ENCODE measurements at places on chromosomes 3 and 15.

- DNase-seq: peak; percentile 2
These were observed 28.9 kb downstream of the ARHGAP31 start for GRCh38 chr3:119322835-119323722.

DNA sequence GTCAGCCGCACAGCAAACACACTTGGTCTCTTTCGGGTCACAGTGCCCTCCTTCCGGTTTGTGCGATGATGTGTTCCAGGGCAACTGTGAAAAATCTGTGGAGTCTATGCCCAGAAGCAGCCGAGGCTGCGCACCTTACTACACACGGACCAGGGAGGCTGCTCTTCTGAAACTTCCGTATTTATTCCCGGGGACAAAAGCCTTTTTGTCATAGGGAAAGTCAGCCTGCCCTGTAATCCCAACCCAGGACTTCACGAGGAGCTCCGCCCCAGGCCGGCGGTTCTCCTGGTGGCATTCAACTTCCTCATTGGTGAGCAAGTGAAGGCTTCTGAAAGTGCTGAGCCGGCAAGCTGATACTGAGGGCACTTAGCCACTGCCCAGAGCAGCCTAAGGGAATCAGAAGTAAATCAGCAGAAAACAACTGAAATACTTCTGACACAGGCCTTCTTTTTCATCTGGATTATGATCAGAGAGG lies 126.5 kb downstream of the FMN1 start:
- DNase-seq: no peak

GRCh38 chr15:58115692-58116091 lies 22.5 kb upstream of the AQP9 start:
- DNase-seq: no peak

GRCh38 chr3:9552252-9552999 lies 1.2 kb downstream of the LHFPL4 start:
- DNase-seq: no peak

GRCh38 chr3:115098354-115099073 lies 48.6 kb downstream of the ZBTB20 start:
- DNase-seq: no peak

DNA sequence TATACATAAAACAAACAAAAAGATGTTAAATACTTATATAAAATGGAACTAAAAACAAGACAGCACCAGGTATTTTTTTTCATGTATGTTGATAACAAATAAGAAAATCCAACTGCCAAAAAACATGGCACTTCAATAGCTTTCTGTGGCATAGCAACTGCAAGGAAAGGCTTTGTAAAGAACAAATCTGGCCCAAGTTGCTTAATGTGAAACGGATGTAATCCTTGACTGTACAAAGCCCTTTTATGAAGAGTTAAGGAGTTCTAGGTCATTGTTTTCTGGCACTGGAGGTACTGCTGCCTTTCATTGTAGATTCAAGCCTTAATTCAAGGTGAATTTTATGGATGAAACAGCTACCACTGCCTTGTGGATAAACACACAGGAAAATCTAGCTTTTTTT lies 68.8 kb upstream of the SLC12A8 start:
- no peak for DNase-seq

GRCh38 chr3:166444336-166444735 lies 607.1 kb upstream of the BCHE start:
- no peak for DNase-seq

DNA sequence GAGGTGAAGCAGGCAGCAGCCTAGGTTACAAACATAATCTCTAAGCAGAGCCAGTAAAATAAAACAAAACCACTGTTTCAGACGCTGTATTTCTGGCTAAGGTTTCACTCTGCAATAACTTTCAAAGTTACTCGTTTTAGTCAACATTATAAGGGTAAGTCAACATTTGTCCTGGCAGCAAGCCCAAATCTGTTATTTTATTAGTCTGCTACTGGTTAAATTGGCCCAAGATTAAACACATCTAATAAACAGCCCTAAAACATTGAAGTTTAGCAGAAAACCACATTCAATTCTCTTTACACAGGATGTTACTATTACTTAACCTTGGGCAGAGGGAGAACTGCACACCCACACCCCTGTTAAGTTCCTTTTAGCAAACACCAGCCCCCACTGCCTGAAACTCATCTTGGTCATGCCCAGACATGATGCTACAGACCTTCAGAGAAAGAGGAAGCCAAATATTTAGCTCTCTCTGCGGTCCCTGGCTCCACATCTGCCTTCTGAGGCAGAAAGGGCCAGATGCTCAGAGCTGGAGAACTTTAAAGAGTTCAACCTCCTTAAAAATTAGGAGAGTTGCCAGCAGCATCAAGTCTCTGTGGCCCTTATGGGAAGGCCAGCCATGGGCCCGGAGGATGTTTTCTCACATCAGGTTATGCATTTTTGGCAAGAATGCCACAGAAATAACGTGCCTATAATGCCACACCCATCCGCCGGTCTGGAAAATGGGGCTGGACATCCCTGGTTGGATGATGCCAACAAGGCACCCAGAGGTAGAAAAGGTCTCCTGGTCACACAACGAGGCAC lies 17.9 kb downstream of the ARHGEF3 start:
- peak; percentile 63 for DNase-seq

DNA sequence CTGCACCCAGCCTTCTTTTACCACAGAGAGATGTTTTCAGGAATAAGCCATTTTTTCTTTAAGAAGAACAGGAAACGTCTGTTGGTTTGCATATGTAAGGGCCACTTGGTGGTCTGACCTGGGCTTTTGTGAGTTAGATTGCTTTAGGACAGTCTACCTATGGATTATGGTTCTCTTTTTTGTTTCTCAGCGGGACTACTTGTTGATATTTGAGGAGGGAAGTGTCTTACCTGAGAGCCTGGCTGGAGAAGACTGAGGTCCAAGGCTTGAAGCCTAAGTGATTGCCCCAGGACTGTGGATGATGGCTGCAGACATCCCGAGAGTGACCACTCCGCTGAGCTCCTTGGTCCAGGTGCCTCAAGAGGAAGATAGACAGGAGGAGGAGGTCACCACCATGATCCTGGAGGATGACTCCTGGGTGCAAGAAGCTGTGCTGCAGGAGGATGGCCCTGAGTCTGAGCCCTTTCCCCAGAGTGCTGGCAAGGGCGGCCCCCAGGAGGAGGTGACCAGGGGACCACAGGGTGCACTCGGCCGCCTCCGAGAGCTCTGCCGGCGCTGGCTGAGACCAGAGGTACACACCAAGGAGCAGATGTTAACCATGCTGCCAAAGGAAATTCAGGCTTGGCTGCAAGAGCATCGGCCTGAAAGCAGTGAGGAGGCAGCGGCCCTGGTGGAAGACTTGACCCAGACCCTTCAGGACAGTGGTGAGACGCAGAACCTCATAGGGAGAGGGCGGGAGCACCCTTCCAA lies 3.0 kb downstream of the ZSCAN2 start:
- DNase-seq: no peak

DNA sequence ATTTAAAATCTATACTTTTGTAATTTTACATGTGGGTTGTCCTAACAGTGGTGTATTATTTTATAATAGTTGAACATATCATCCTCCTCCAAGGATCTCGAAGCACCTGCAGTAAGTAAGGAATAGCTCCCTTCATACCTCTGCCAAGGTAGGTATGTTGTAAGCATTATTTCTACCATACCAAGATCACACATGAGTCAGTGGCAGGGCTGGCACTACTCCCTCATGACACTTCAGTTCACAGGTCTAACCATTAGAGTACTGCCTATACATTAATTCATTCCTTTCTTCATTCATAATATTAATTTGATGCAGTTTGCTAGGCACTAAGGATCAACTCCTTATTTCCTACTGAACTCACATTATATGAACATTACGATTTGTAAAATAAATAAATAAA lies 11.9 kb upstream of the LEKR1 start:
- no peak for DNase-seq

DNA sequence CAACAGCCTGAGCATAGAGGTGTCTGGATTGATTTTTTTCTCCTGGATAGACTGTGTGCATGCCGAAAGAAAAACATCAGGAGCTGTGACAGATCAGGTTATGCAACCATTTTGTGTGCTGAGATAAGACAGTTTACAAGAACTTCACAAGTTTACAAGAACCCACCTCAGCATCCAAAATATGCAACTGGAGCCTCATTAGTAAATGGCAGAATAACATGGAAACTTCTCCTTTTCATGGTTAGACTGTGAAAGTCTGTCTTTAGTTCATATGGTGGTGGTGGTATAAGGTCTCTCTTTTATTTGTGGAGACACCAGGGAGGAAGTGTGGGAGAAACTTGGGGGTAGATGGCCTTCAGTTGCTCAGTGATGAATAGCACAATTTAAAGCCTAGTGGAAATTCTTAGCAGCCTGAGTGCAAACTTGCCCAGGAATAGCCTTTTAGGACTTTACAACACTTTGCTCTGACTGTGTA lies 3.7 kb upstream of the ZNF609 start:
- DNase-seq: no peak

DNA sequence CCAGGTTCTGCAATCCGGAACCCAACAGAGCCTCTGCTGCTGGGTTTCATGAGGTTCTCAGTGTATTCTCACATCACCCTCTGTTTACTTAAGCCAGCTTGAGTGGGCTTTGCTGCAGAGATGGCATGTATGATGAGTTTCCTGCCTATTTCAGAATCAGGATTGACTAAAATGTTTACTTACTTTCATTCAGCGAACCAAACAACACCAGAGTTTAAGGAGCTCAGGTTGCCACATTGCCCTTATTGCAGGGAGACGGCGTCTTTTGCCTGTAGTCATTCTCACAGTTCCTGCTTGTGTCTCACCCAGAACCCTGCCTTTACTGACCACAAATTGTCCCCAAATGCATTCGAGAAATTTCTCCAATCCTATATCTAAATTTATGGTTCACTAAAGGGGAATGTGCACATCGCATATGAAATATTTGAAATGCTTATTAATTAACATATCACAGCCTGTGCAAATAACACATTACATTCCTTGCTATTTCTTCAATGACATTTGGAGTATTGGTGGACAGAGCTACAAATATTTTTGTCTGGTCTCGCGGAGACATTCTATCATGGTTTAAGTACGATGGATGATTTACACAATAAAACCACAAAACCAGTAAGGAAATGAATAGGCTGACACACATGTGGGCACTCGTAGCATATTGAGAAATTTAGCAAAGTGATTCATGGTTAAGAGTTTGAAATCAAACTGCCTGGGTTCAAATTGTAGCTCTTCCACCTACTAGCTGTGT lies 377.2 kb upstream of the CFAP20DC start:
- no peak for DNase-seq

DNA sequence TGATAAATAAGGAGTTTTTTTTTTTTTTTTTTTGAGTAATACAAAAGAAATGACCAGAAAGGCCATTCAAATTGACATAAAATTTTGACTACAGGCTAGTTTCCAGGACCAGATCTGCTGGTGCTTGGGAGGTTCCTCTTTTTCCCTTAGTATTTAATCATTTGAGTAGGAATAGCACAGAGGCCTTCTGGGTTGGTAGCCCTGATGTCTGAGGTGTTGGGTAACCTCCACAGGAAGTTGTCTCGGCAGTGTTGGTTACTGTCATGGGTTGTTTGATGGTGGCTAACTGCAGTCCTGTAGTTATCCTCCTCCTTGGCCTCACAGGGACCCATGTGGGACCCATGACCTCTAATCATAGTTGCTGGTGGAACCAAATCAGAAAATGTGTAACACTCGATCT lies 91.1 kb downstream of the USP13 start:
- DNase-seq: no peak

- no peak for DNase-seq
These were observed 24.7 kb downstream of the PDHB start for GRCh38 chr3:58408906-58409305.

- no peak for DNase-seq
These were observed 64.2 kb downstream of the SCAPER start for GRCh38 chr15:76840830-76841460.

- DNase-seq: no peak
These were observed 91.3 kb downstream of the PLXNA1 start for GRCh38 chr3:127073941-127074820.

- DNase-seq: no peak
These were observed 63.8 kb downstream of the GTPBP8 start for GRCh38 chr3:113054552-113054951.

GRCh38 chr15:77714023-77714422 lies 81.3 kb upstream of the LINGO1 start:
- DNase-seq: no peak

- no peak for DNase-seq
These were observed 963 bp upstream of the TXNRD3 start for GRCh38 chr3:126655887-126656286.

DNA sequence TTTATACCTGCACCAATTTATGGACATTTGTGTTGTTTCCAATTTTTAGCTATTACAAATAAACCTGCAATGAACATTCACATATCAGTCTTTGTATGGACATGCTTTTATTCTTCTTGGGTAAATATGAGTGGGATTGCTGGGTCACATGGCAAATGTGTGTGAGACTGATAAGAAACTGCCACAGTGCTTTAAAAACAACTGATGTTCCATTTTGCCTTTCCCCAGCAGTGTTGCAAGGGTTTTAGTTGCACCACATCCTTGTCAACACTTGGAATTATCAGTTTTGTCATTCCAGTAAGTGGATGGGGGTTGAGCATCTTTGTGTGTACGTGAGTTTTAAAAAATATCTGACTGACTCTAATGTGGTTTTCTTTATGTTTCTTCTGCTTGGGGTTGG lies 191.2 kb downstream of the PLCL2 start:
- DNase-seq: no peak

DNA sequence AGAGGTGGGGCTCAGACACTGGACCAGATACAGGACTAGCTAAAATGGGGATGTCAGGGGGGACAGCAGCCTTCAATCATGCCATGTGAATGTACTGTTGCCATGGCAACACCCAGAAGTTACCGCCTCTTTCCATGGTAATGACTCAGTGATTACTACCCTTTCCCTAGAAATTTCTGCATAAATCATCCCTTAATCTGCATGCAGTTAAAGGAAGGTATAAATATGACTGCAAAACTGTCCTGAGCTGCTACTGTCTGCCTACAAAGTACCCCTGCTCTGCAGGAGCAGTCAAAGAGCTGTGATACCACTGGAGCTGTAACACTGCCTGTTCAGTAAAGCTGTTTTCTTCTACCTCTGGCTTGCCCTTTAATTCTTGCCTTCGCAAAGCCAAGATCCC lies 168.2 kb downstream of the PEAK1 start:
- no peak for DNase-seq

- no peak for DNase-seq
These were observed 70.5 kb upstream of the LIPC start for GRCh38 chr15:58361273-58361759.

DNA sequence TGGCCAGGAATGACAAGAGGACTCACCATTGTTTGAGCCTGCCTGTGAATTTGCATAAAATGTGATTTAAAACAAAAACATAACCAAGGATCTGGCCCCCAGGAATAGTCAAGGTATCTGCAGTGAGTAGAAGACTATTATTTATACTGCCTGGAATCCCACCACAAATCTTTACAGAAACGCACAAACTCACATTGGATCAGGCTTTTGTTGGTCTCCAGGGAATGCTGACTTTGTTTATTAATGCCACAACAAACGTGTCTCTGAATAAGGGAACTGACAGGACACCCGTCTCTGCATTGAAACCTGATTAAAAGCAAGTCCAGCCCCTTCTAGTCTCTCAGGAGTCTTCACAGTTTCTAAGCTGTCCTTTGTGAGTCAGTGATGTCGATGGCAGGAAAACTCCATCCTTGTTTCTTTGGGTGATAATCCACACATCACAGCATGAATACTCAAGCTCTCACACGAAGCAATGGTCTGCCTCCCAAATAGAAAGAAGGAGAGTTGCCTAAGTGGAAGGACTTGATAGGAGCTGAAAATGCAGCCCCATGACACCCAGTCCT lies 37.7 kb downstream of the CLDN18 start:
- no peak for DNase-seq

Measured in NCI-H2081 treated with DMSO at 0.1 percent for 48 hours (cell line).